ENCODE measurements at places on chromosomes 4 and X.

DNA sequence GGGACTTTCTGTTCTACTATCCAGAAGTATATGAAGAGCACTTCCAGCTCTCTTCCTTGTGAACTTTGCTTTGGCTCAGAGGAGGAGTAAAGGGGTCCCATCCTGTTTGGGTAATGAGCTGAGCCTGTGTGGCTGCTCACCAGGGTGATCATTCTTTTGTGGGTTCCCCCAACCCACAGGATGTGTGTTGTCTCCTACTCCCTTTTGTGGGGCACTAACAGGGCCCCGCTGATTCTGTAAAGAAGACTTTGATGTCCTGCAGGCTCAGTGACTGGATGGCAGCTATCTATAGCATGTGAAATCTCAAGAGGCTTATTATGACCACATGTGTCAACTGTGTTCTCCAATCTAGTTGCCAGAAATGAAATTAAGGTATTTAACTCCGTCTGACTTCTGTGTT lies 40.8 kb downstream of the ZNF518B start:
- no peak for DNase-seq

DNA sequence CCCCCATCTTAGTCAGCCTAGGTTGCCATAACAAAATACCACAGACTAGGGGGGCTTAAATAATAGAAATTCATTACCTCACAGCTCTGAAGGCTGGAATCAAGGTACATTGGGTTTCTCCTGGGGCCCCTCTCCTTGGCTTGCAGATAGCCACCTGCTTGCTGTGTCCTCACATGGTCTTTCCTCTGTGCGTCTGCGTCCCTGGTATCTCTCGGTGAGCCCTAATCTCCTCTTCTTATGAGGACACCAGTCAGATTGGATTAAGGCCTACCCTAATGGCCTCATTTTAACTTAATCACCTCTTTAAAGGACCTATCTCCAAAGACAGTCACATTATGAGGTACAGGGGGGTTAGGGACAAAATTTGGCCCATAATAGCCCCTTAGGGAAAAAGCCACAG lies 98.0 kb downstream of the SH3KBP1 start:
- DNase-seq, result no peak

- DNase-seq, result no peak
Measured at GRCh38 chr4:186069729-186070128, 773 bp downstream of the TLR3 start.

DNA sequence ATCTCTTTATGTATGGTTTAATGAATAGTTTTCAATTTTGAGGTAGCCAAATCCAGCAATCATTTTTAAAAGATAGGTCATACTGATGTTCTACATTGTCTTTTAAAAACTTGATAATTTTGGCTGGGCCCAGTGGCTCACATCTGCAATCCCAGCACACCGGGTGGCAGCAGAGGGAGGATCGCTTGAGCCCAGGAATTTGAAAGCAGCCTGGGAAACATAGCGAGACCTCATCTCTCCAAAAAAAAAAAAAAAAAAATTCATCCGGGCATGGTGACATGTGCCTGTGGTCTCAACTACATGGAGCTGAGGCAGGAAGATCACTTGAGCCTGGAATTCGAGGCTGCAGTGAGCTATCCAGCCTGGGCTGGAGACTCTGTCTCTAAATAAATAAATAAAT lies 419.8 kb downstream of the GALNTL6 start:
- DNase-seq, result no peak

GRCh38 chrX:54419559-54420302 lies 20.5 kb upstream of the TSR2 start:
- DNase-seq, result no peak

GRCh38 chr4:102348701-102349100 lies 3.4 kb upstream of the SLC39A8 start:
- DNase-seq, result no peak

DNA sequence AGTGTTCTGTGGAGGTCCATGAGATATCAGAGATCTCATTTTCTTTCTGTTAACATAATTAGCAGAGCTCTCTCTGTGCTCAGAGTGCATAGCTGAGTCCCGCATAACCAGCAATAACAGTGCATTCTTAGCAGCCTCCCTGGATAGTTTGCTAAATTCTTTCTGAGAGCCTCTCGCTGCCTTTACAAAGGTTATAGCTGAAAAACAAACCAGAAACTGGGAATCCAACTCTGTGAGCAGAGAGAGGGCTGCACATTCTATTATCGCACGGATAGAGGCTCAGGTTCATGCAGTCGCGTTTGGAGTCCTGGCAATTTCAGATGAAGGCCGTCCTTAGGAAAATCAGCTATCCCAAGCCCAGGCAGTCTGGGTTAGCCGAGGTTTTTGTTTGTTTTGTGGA lies 1.2 kb downstream of the ENPP6 start:
- DNase-seq, result no peak

GRCh38 chr4:113563691-113564378 lies 197.7 kb downstream of the CAMK2D start:
- DNase-seq, result no peak
